ENCODE measurements at places on chromosomes 4 and X.

DNA sequence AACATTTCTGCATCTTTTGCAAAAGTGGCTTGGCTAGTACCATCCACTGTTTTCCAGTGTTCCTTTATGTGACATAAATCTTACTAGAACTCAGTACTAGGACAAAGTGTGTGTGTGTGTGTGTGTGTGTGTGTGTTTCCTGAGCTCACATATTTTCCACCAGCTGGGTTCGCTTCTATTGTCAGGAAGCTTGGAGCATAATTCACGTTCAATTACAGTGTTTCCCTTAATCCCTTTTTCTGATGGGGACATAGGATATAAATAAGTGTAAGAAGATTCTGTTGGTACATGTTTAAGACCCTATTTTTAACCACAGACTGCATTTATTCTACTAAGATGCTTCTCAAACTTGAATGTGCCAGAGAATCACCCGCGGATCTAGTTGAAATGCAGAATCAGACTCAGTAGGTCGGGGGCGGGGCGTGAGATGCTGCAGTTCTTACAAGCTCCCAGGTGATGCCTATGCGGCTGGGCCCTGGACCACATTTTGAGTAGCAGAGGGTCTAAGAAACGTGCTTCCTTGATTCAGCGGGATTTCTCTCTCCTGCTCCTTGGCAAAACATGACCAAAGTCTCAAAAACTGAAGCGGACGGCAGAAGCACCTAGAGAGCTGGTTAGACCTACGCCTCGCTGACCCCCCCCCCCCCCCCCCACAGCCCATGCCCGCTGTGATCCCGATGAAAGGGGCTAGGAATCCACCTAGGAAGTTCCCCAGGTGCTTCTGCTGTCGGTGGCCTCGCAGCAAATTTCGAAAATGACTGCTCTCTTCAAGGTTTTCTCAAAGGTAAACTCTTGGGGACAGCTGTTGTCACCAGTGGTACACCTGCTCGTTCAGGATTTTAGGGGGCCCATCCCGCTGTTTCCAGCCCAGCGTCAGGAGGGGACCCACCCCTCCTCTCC lies 797 bp downstream of the CD99L2 start:
- no peak for DNase-seq

GRCh38 chr4:138555108-138555507 lies 313.0 kb upstream of the SLC7A11 start:
- no peak for DNase-seq

DNA sequence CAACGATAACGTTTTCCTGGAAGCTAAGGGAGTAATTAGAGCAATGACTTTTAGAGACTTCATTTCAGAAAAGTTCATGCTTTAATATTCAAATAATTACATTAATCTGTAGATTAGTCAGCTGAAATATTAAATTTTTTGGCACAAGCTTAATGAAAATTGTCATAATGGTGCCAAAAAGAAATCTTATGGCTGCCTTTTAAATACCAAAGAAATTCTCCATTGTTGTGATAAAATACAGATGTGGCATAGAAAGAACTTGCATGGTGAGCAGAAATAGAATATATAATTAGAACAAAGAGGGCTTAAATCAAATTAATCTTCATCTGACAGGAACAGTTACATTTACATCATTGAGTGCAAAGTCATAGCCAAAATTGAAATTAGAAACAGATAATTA lies 263.5 kb downstream of the AFF2 start:
- DNase-seq = peak; percentile 55

DNA sequence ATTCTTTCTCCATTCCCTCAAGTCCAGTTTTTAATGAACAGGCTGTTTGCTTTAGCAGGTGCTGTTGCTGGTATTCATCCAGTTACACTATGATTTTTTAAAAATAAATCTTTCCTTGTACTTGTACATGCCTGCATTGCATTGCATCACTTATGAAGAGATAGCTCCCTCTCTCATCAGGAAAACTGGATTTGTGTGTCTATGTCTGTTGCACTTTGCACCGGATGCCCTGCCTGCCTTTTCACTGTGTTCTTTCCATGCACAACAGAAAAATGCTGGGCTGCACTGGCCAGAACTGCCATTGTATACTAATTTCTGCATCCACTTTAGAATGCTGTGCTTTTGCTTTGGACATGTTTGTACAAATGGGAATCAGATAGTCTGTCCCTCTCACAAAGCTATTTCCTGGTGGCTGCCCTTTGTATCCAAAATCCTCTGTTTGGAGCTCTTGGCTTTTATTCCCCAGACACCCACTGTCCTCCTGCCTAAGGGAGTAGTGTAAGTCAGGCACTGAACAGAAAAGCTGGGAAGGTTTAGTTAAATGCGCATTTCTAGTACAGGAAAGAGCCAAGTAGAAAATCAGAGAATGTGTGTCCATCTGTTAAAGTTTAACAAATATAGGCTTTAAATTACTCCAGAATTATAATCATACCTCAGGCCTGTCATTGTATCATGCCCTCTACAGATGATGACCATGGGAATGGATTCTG lies 119.1 kb downstream of the MBNL3 start:
- DNase-seq = no peak

DNA sequence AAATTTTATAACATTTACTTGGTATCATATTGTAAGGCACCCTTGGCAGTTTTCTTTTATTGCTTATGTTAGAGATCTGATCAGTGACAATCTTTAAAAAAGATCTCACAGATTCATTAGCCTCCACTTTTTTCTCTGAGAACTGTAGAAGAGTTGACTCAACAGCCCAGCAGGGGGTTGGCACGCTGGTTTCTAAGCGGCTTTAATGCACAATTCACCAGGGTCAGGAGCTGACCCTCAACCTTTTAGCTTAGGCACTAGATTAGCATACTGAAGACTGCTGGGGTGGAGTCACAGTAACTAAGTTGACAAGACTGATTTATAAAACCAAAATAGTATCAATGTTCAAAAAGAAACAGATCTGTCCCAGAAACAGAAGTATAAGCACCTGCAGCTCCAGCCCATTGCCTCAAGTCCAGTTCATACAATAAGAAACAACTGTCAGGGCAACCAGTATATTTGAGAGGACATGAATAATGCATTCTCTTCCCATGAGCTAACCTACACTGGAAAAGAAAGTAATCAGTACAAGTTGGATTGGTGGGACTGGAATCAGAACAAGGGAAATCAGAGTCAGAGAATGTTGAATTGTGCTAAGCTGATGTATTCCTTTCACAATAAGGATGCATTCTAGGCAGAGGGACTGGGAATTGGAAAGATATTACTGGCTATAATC lies 77.6 kb downstream of the PDE5A start:
- no peak for DNase-seq
